ENCODE measurements at places on chromosomes 4 and X.

GRCh38 chr4:56657818-56658217 lies 23.3 kb downstream of the HOPX start:
- no peak for DNase-seq
- H3K4me1 ChIP-seq, result no peaks in the 10 kb centered on the region
- H3K27me3 ChIP-seq, result peaks cover 56% of the 10 kb centered on the region
- no peaks in the 10 kb centered on the region for H3K36me3 ChIP-seq

GRCh38 chr4:87353592-87353991 lies 30.9 kb upstream of the HSD17B13 start:
- DNase-seq, result peak; percentile 68
- no peak overlapping the region for H3K4me3 ChIP-seq
- no peaks in the 10 kb centered on the region for H3K27me3 ChIP-seq
- no peaks in the 10 kb centered on the region for H3K4me1 ChIP-seq
- no peaks in the 10 kb centered on the region for H3K36me3 ChIP-seq
- H3K27ac ChIP-seq, result no peak overlapping the region

GRCh38 chr4:54482529-54483200 lies 175.1 kb upstream of the KIT start:
- no peaks in the 10 kb centered on the region for H3K27me3 ChIP-seq
- no peaks in the 10 kb centered on the region for H3K4me1 ChIP-seq
- H3K27ac ChIP-seq, result no peak overlapping the region
- no peak overlapping the region for H3K4me3 ChIP-seq
- no peaks in the 10 kb centered on the region for H3K36me3 ChIP-seq

DNA sequence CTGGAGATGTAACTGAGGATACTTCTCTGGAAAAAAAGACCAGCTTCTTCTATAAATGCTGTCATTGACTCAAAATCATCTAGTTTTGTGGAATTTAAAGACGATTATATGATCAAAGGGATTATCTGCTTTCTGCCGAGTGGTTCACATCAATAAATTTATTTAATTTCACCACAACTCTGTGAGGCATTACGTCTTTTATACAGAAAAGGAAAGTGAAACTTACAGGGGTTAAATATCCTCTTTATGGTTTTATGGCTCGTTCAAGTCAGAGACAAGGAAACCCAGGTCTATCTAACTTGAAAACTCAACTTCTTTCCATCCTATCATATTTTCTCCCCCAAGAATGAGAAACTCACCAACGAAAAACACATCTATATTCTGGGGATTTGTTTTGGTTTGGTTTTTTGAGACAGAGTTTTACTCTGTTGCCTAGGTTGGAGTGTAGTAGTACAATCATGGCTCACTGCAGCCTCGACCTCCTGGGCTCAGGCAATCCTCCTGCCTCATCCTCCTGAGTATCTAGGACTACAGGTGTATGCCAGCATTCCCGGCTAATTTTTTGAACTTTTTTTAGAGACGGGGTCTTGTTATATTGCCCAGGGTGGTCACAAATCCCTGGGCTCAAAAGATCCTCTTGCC lies 377.9 kb upstream of the EMCN start:
- no peak overlapping the region for H3K4me3 ChIP-seq
- no peak overlapping the region for H3K27ac ChIP-seq
- H3K27me3 ChIP-seq, result no peaks in the 10 kb centered on the region
- no peaks in the 10 kb centered on the region for H3K4me1 ChIP-seq

GRCh38 chr4:83320548-83320947 lies 14.1 kb downstream of the HPSE start:
- H3K36me3 ChIP-seq, result no peaks in the 10 kb centered on the region
- H3K27ac ChIP-seq, result no peak overlapping the region
- no peak for DNase-seq
- H3K4me1 ChIP-seq, result no peaks in the 10 kb centered on the region
- no peaks in the 10 kb centered on the region for H3K27me3 ChIP-seq

GRCh38 chr4:101349801-101350064 lies 2.4 kb upstream of the PPP3CA start:
- H3K36me3 ChIP-seq, result no peaks in the 10 kb centered on the region
- H3K27me3 ChIP-seq, result no peaks in the 10 kb centered on the region
- H3K27ac ChIP-seq, result no peak overlapping the region
- H3K4me1 ChIP-seq, result peaks cover 9% of the 10 kb centered on the region
- no peak overlapping the region for H3K4me3 ChIP-seq
- no peak for DNase-seq

DNA sequence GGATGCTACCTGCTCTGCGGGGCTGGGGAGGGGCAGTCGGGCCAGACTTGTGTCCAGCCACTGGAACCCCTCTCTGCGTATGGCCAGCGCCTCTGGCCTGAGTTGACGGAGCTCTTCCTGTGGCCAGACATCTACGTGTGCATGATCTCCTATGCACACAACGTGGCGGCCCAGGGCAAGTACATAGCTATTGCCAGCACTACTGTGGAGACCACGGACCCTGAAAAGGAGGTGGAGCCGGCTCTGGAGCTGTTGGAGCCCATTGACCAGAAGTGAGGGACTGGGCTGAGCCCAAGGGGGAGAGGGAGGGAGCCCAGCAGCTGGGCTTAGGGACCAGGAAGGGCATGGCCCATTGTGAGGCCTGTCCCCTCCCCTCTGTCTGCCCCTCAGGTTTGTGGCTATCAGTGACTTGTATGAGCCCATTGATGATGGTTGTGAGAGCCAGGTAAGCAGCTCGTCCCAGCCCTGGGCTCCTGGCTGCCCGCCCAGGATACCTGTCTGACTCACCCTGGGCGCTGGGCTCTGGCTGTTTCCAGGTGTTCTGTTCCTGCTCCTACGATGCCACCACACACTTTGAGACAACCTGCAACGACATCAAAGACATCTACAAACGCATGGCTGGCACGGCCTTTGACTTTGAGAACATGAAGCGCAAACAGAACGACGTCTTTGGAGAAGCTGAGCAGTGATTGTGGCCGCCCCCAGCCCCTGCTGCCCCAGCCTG lies 1.8 kb upstream of the FAM50A start:
- H3K27me3 ChIP-seq, result no peaks in the 10 kb centered on the region
- no peaks in the 10 kb centered on the region for H3K4me1 ChIP-seq
- H3K4me3 ChIP-seq, result no peak overlapping the region
- H3K27ac ChIP-seq, result no peak overlapping the region
- DNase-seq, result no peak

DNA sequence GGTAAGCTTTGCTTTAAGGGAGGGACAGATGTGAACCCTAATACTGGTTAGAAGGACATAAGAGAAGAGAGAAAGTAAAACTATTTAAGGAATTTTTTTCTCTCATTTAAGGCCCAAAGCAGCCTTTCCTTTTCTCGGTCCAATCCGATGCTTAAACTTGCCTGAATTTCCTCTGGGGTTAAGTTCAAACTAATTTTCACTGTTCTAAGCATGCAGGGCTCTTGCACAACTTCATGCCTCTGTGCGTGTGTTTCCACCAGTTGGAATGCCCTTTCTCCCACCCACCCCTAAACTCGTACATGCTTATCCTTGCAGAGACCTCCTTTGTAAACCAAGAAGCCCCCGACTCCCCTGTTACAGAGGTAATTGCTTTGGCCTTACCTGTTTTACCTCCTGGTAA lies 204.7 kb downstream of the CBR4 start:
- H3K27me3 ChIP-seq, result no peaks in the 10 kb centered on the region
- no peak overlapping the region for H3K27ac ChIP-seq
- no peaks in the 10 kb centered on the region for H3K36me3 ChIP-seq

DNA sequence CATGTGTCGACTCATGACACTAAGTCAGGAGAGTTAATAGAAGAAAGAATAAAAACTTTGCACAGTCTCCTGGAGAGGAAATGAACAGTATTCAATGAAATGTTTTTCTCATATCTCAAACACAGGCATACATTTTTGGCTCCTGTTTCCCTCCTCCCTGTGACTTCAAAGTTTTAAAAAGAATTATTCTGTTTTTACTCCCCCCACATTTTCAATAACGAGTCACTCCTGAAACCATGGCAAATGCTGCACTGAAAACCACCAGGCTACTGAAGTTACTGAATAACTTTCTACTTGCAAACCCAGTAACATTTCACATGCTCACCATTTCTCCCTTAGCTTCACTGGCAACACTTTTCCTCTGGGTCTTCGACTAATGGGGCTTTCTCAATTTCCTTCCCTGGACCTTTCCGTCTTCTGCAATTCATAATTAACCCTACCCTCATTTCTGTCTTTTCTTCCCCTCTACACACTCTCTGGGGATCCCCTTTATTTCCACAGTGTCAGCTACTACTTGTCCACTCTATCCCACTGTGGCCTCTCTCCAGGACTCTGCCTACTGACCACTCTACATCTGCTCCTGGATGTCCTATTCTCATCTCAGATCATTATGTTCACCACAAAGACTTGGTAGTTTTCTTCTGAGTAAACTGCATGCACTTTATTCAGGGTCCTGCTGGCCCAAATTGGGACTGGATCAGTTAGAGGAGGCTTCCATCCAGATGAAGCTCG lies 225.8 kb upstream of the ETNPPL start:
- no peaks in the 10 kb centered on the region for H3K36me3 ChIP-seq
- no peak overlapping the region for H3K27ac ChIP-seq
- DNase-seq, result no peak
- H3K4me3 ChIP-seq, result no peak overlapping the region
- H3K4me1 ChIP-seq, result no peaks in the 10 kb centered on the region
- H3K27me3 ChIP-seq, result no peaks in the 10 kb centered on the region

- H3K36me3 ChIP-seq, result no peaks in the 10 kb centered on the region
- H3K4me1 ChIP-seq, result no peaks in the 10 kb centered on the region
- no peak overlapping the region for H3K4me3 ChIP-seq
- DNase-seq, result no peak
Observed at GRCh38 chr4:7867701-7868435, 71.8 kb downstream of the AFAP1 start.

- H3K4me3 ChIP-seq, result no peak overlapping the region
- no peak for DNase-seq
- H3K36me3 ChIP-seq, result no peaks in the 10 kb centered on the region
- no peaks in the 10 kb centered on the region for H3K27me3 ChIP-seq
- no peaks in the 10 kb centered on the region for H3K4me1 ChIP-seq
Observed at GRCh38 chrX:44082829-44083228, 109.6 kb upstream of the NDP start.

DNA sequence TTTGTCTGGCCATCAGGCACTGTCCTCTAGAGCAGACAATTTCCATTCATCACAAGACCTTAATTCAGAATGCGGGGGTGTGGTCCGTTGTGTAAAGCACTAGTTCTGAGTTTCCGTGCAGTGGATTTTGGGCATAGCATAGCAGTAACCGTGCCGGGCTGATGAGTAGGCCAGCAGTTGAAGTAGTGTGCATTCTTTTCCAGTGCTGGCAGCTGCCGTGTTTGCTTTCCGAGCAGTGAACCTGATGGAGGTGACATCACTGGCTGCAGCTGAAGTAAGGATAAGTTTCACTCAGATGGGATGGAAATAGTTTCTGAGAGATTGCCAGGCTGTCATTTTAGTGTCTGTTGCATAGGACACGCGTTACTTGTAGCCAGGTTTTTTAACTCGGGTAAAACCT lies 107.0 kb upstream of the STIM2 start:
- H3K36me3 ChIP-seq, result no peaks in the 10 kb centered on the region
- DNase-seq, result no peak
- no peaks in the 10 kb centered on the region for H3K27me3 ChIP-seq
- no peak overlapping the region for H3K4me3 ChIP-seq
- H3K4me1 ChIP-seq, result no peaks in the 10 kb centered on the region
